Stimulated activated CD8-positive, alpha-beta memory T cell treated with anti-CD3 and anti-CD28 coated beads, Interleukin-15, amount 100 ng/mL, for 4 hours (primary cell): ENCODE measurements at places on chromosomes 16 and 17.

- DNase-seq, result no peak
Measured at GRCh38 chr17:33322063-33322462, 29.0 kb upstream of the ASIC2 start.

GRCh38 chr17:42553161-42553818 lies 567 bp downstream of the HSD17B1 start:
- DNase-seq, result no peak

DNA sequence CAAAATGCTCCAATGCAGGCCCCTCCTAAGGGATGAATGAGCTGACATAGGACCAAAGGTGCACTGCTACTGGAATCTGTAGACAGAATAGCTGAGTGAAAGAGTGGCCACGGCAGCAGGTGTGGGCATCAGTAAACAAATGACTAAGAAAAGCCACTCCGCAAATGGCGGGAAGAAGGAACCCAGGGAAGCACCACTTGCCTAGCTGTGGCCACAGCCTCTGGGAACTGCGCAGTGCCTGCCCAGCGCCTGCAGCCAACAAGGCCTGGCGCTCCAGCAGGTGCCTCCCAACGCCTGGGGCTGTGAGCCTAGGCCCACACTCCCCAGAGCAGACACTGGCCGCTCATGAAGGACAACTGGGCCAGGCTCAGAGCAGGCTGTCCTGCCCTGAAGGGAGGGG lies 11.8 kb downstream of the PEMT start:
- DNase-seq, result no peak

DNA sequence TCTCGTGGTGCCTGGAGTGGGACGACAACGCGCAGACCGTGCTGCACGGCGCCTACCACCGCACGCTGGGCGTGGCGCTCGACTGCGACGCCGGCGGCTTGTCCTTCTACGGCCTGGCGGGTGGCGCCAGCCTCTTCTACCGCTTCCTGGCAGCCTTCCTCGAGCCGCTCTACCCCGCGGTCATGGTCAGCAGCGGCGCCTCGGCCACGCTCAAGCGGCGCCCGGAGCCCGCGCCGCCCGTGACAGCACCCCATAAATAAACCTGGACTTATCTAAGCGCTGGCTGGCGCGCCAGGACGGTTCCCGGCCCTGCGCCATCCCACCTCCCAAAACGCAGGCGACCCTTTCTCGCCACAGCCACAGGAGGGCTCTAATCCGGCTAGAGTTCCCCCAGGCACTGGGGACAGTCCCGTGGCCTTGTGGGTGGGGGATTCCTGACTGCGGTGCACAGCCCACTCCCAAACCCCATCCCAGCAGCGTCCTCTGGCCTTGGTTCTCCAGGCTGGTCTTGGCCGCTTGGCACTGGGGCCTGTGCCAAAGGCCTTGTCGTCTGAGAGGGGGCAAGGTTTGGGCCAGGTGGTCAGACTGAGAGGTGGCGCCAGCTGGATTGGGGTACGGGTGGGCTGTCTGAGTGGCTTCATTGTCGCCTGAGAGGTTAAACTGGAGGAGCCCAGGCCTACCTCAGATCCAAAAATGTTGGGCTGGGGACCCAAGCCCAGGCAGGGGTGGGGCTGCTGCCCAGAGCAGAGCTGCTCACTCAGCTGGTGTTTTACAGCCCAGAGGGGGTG lies 10.1 kb upstream of the SLC16A5 start:
- DNase-seq, result no peak

- DNase-seq, result no peak
Measured at GRCh38 chr16:49491771-49492761, 118.5 kb downstream of the C16orf78 start.

GRCh38 chr17:8522577-8522976 lies 86.9 kb downstream of the NDEL1 start:
- no peak for DNase-seq

- no peak for DNase-seq
Measured at GRCh38 chr16:73161977-73162376, 114.0 kb upstream of the ZFHX3 start.

GRCh38 chr17:20059728-20060188 lies 50.6 kb downstream of the SPECC1 start:
- no peak for DNase-seq

- peak; percentile 42 for DNase-seq
Measured at GRCh38 chr17:78839762-78840529, 668 bp downstream of the USP36 start.

DNA sequence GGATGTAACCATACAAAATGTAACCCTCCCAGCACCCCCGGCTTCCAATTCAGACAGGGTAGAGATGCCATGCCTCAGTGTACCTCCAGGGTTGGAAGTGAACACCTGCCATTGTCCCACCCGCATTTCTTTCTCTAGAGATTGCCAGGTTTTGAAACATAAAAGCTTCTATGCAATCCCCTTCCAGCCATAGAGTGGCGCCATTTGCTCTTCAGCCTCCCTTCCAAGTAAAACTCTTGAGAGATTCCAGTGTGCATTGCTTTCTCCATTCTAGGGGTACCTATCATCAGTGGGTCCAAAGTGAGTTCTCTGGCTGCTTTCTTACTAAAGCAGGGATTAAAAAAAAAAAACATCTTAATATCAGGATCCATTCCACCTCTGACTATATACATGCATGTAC lies 133.1 kb upstream of the RPL38 start:
- no peak for DNase-seq

- DNase-seq, result no peak
Measured at GRCh38 chr17:69575346-69575761, 160.9 kb downstream of the MAP2K6 start.

GRCh38 chr17:56902348-56902747 lies 11.5 kb downstream of the TRIM25 start:
- no peak for DNase-seq

DNA sequence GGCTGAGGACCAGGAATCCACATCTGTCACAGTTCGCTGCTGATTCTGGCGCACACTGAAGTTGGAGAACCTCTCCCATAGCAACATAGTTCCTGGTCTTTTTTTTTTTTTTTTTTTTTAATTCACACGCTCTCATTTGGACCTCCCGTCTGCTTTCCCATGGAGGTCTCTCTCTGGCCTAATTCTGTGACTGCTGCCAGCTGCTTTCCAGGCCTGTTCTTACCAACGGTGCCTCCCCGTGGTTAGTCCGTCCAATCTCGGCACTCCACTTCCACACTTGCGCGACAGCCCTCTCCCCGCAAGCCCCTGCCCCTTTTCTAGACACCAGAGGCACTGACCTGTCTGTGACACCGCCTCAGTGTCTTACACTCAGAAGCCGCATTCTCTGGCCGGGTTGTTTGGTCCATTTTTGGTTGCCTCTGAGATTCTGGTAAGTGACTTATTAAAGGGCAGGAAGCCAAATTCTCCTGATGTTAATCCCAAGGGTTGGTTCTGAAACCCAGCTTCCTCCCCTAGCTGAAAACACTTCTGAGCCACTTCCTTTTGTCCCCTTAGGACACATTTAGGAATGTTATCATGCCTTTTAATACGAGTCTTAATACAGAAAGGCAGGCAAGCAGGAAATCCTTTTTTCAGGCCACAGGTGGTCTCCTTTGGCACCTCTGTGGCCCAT lies 1.1 kb upstream of the AKTIP start:
- DNase-seq, result no peak

GRCh38 chr17:237406-237955 lies 56.0 kb upstream of the DOC2B start:
- DNase-seq, result no peak

- DNase-seq, result no peak
Measured at GRCh38 chr17:81364278-81365147, 30.7 kb upstream of the BAHCC1 start.

- DNase-seq, result no peak
Measured at GRCh38 chr17:50498021-50498874, 10.0 kb upstream of the MYCBPAP start.

- no peak for DNase-seq
Measured at GRCh38 chr16:62963846-62964245, 927.6 kb upstream of the CDH8 start.

GRCh38 chr17:6498901-6499540 lies 54.8 kb downstream of the PIMREG start:
- DNase-seq, result no peak

- DNase-seq, result no peak
Measured at GRCh38 chr17:1977583-1978395, 47.3 kb downstream of the RTN4RL1 start.

- no peak for DNase-seq
Measured at GRCh38 chr16:65950211-65950610, 416.3 kb upstream of the CDH5 start.

- no peak for DNase-seq
Measured at GRCh38 chr17:50181591-50182560, 16.1 kb downstream of the SGCA start.

DNA sequence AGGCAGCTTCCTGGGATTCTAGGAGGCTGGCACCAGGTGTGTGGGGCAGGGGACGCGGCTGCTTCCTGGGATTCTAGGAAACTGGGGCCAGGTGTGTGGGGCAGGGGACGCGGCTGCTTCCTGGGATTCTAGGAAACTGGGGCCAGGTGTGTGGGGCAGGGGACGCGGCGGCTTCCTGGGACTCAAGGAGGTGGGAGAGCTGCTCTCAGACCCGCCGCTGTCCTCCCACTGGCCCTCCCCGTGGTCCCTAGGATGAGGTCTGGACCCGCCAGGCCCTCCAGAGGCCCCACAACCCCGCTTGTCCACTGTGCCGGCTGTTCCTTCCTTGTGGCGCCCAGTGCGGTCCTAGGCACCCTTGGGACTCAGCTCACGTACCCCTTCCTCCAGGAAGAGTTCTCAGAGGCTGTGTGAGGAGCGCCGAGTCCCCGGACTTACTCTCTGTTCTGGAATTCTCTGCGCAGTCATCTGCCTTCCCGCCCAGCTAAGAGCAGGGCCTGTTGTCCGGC lies 565 bp downstream of the DPEP1 start:
- DNase-seq, result no peak

GRCh38 chr17:74922694-74923537 lies at the start of gene USH1G:
TSS of gene USH1G (minus strand) at chr17:74923255. CDS start at chr17:74923073, 182 bp downstream.
- no peak for DNase-seq

DNA sequence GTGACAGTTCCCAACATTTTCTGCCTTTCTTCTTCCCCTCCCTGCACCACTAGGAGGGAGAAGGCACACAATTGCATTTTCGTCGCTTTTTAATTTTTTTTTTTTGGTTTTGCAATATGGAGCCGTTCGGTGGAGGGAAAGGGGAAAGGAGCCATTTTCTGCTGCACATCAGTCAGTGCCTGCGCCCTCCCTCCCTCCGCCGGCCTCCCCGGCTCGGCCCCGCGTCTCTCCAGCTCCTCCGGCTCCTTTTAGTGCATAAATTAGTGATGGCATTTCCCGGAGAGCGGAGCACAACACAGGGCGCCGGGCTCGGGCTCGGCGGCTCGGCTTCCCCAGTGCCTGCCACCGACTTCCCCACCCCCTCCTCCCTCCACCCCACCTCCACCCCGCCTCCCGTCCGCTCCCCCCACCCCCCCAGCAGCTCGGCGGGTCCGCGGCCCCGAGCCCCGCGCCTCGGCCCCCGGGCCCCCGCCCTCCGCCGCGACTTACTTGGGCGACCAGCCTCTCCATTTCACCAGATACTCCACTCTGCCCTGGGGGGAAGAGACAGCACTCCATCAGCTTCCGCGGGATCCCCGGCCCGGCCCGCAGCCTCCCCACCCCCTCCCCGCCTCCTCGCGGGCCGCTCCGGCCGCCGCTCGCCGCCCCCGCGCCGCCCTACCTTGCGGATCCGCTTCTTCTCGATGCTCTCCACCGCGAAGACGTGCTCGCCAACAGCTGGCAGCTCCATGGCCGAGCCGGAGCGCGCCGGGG lies 542 bp downstream of the CBX4 start:
- DNase-seq, result no peak

- DNase-seq, result no peak
Measured at GRCh38 chr16:87653234-87653633, 50.9 kb downstream of the JPH3 start.

DNA sequence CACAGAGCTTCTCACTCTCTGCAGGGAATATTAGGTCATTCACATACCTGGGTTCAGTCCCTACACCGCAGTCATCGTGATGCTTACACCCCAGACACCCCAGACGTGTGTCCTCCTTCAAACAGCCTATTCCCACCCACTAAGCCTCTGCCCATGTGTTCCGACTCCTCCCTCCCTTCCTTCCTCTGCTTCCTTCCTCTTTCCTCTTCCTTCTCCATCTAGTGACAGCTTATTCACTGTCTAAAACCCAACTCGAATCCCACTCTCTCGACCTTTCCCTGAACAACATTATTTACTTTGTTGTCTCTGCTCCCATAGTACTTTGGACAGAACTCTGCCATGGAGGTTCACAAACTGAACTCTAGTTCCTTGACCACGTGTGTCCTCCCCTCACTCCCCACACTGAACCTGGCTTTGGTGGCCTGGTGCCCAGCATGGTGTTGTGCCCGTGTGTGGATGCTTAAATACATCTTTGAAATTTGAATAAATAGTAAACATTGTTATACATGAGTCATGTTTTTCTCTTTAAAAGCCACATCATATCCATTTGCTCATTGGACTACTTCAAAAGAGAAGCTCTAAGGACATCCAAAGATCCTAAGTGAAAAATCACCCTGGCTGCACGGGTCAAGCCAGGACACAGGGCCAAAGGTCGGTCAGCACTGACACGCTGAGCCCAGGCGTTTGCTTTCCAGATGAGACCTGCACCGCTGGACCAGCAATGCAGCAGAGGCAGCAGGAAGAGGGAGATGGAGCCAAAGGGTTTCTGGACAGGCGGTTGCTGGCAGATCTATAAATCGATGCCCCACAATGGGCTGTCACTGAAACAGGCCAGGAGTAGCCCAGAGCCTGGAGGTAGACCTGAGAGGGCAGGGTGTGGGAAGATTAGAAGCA lies 14.1 kb upstream of the G6PC1 start:
- no peak for DNase-seq

- DNase-seq, result no peak
Measured at GRCh38 chr16:16100631-16101030, 122.7 kb downstream of the ABCC6 start.

- no peak for DNase-seq
Measured at GRCh38 chr16:50201787-50202186, 48.7 kb downstream of the TENT4B start.

- no peak for DNase-seq
Measured at GRCh38 chr17:73586275-73586832, 57.9 kb downstream of the SDK2 start.

DNA sequence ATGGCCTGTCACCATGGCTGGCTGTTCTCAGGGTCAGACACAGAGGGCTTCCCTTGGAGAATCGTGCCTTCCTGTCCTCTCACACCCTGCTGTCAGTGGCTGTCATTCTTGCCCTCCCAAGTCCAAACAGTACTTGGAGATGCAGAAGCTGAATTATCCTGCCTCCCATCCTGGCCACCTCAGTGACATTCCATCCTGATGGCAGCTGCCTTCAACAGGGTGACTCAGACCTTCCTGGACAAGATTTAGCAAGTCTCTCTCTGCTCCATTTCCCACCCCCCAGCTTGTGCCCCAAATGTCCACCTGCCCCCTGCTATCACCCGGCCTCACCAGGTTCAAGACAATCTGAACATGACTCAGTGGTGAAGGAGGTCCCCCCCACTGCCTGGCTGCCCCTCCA lies 4.8 kb upstream of the KRT36 start:
- DNase-seq, result no peak

- no peak for DNase-seq
Measured at GRCh38 chr17:76078860-76079534, at the start of gene ZACN. TSS of gene ZACN (plus strand) at chr17:76079182. CDS start at chr17:76079265, 83 bp downstream.

DNA sequence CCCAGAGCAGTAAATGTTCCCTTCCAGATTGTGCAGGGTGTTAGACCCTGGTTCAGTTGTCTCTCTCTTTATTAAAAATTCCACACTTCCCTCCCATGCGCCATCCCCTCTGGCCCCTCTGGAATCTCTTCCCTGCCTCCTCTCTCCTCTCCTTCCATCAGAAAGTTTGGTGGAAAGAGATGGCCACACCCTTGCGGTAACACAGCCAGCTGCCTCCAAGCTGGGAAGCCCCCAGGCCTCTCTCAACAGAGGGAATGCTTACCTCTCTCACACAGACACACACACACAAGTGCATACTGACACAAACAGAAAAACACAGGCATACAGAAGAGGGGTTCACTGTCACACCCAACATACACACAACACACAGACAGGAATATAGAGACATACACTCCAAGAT lies 220.5 kb downstream of the C16orf78 start:
- DNase-seq, result no peak
